ENCODE measurements at places on chromosomes 1 and 21.

GRCh38 chr1:235989105-235989504 is 75.8 kb downstream of the NID1 start:
- DNase-seq, result no peak

- no peak for DNase-seq
Measured at GRCh38 chr1:53634571-53634979, 104.4 kb downstream of the GLIS1 start.

DNA sequence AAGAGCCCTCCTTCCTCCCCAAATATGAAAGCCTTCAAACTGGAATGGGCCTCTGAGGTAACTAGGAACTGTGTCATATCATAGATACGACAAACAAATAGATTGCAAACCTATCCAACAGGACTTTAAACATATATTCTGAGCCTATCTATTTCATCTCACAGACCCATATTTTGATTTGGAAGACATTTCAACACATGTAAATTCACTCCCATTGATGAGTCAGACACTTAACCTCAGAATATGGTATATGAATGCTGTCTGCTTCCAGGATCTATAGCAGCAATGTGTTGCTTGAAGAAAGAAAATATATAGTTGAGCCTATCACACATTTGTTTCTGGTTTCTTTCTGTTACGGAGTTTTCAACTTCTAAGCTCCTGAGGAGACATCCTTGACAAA is 221.9 kb upstream of the SAMSN1 start:
- no peak for DNase-seq

GRCh38 chr1:1441002-1441888 is 5.8 kb downstream of the VWA1 start:
- no peak for DNase-seq

DNA sequence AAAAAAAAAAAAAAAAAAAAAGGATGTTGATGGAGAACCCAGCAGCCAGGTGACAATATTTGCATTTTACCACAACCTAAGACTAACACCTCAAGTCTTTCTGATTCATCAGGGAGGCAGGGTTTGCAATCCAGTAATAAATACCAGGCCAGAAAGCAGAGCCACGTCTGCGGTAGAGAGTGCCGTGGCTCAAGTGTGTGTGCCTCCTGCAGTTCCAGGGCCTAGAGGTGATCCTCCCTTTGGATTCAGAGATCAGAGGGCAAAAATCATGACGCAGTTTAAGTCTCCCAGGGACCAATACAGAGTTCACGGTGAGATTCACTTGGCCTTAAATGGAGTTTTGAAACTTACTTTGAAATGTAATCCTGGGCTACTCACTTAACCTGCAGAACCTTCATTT is 34.9 kb downstream of the TMCO4 start:
- no peak for DNase-seq

DNA sequence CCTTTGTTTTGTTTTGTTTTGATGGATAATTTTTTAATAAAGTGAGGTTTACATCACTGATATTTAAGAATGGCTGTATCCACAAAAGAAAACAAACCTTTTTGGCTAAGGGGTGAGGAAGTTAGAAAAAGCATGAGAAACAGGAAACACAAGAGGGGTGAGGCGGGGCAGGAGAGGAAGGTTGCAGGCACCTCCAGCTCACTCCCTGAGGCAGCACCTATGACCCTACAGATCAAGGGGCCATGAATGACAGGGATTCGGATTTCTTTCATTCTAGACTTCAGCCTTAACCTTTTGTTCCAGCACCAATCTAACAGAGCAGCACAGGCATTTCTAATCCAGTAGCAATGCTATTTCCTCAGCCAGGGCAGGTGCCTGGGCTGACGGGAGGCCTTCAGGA is 4.4 kb downstream of the CLCA4 start:
- no peak for DNase-seq

DNA sequence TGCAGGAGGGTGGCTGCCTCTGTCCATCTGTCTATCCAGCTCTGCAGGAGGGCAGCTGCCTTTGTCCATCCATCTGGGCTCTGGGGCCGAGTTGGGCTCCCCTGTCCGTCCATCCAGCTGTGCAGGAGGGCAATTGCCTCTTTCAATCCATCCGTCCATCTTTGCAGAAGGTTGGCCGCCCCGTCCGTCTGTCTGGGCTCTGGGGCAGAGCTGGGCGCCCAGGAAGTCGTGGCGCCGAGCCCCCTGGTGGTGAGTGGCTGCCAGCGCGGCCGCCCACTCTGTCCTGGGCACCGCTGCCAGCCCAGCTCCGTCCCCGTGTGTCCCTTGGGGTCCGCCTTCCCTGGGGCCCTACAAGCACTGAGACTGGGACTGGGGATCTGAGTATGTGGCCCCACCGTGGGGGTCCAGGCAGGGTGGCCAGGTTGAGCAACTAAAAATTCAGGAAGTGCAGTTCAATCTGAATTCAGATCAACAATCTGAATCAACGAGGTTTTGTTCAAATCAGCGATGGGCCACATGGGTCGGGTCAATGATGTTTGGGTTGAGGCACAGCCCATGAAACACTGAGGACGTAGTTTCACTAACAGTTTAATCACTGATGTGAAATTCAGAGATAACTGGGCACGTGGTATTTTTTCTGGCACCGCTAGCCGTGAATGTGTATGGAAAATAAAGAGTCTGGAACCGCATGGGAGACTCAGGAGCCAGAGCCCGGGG is 99.1 kb upstream of the ACTRT2 start:
- DNase-seq, result no peak

- DNase-seq, result no peak
Measured at GRCh38 chr1:54401799-54402198, 4.4 kb downstream of the SSBP3 start.

DNA sequence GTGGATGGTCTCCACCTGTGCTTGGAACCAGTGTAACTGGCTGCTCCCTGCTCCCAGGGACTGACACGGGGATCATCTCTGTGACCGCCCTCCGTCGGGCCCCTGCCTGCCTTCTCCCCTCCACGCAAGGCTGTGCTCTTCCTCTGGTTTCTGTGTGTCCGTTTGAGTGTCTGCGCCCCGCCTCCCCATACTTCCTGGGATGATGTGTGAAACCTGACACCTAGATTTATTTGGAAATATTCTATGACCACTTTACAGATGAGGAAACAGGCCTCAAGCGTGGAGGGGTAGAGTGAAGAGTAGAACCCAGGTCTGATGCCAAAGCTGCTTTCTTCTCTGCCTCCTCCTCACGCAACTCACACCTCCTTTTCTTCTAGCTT is 24.3 kb downstream of the LDLRAP1 start:
- no peak for DNase-seq

DNA sequence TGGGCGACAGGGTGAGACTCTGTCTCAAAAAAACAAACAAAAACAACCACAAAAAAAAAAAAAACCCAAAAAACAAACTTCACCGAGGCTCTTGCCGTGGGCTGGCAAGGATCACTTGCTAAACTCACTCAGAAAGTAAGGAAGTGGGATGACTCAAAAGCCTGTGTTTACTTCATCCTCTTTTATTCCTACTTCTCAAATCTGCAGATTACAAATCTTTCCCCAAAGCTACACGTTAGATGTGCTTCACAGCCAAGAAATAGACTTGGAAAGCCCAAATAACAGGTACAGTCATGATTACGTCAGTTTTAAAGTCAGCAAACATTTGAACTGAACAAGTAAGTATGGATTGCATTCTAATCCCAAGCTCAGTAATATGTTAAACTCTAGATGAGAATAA is 359.3 kb downstream of the ADGRL2 start:
- DNase-seq, result peak; percentile 44

DNA sequence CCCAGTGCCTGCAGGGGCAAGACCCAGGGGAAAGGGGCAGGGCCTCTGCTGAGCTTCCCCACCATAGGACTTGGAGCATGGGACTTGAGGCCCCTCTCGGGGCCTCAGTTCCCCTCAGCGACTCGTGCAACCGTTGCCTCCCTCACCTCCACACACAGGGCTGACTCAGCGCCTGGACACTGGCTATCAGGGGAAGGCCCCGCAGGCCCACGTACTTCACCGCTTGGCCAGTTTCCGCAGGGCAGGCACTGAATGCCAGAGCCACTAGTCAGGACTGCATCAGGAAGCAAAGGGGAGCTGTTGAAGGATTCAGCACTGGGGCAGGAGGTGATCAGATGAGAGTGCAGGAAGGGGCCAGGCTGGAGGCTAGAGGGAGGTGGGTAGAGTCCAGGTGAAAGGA is 15.5 kb upstream of the FAM131C start:
- no peak for DNase-seq

DNA sequence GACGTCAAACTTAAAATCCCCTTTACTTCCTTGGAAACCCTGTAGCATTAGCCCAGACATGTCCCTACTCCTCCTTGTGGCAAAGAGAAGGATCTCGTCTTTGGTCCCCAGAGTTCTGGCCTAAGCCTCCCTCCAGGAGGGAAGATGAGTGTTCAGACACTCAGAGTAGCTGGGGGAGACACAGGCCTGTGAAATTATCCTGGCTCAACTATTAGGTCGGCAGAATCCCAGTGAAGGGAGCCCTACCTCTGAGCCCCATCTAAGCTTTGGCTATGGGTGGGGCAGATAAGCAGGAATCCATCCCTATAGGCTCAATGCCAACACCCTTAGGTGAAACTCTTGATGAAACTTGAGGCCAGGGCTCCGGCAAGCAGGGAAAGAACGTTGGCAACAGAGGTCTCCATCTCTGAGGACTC is 1.7 kb upstream of the SFN start:
- no peak for DNase-seq

- DNase-seq, result no peak
Measured at GRCh38 chr1:201535046-201535918, 3.6 kb upstream of the NAV1 start.

- DNase-seq, result no peak
Measured at GRCh38 chr1:119384591-119384990, 16.0 kb downstream of the HAO2 start.

DNA sequence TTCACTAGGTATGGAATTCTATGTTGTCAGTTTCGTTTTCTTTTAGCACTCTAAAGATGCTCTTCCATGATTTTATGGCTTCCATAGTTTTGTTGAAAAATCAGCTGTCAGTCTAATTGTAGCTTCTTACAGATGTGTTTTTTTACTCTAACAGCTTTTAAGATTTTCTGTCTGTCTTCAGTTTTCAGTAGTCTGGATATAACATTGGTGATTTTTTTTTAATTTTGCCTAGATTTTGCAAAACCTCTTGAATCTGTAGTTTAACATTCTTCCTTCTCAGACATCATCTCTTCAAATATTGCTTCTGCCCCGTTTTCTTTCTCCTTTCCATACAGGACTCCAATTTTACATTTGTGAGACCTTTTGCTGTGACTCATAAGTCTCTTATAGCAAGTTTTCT is 17.9 kb upstream of the DYRK1A start:
- no peak for DNase-seq

GRCh38 chr21:32184485-32184884 is 94.4 kb downstream of the MIS18A start:
- DNase-seq, result no peak

DNA sequence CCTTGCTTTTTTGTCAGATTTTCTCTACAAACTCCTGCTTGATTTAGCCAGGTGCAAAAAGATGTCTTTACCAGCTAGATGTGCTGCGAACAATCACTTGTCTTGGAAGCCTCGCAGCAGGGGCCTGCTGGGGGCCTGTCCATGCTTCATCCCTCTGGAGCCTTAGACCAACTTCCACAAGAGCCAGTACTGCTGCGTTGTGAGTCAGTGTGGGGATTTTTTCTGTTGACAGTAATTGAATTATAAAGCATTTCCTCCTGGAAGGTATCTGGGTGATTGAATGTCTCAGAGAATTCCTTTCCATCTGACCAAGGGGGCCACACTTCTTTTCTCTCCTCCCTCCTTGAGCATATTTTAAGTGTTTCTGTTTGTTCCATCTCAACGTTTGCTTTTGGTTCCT is 40.4 kb upstream of the LDLRAP1 start:
- DNase-seq, result no peak

DNA sequence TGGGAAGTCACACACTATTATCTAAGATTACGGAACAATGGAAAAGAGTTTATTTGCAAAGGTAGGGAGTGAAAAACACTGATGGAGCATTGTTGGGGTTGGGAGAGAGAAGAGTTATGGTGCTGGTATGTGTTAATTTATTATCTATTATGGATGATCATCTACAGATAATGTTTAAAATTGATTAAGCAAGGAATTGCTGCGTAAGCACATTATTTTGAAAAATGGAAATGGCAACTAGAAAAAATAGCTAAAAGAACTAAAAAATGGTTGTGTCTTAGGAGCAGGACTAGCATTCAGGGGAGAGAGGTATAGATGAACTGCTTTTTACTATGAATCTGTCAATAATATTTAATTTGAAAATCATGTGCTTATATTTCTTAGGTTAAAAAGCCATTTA is 16.0 kb upstream of the ACOT11 start:
- DNase-seq, result no peak

DNA sequence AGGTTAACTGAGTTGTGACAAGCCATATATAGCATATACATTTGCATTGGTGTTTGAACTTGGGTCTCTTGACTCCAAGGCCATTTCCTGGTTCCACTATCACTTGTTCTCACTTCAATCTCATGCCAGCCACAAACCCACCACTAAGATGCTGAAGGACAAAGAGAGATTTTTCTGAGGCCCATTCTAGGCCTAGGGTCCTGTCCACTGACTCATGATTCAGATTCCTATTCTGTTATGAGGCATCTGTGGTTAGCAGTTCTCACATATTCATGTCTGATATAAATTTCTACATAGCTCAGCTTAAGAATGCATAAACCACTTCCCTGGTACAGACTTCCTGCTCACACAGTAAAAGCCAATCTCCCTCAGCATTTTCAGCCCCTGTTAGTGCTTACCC is 326.1 kb upstream of the BEND5 start:
- DNase-seq, result peak; percentile 32

GRCh38 chr1:205351984-205352713 is 4.6 kb downstream of the KLHDC8A start:
- no peak for DNase-seq

DNA sequence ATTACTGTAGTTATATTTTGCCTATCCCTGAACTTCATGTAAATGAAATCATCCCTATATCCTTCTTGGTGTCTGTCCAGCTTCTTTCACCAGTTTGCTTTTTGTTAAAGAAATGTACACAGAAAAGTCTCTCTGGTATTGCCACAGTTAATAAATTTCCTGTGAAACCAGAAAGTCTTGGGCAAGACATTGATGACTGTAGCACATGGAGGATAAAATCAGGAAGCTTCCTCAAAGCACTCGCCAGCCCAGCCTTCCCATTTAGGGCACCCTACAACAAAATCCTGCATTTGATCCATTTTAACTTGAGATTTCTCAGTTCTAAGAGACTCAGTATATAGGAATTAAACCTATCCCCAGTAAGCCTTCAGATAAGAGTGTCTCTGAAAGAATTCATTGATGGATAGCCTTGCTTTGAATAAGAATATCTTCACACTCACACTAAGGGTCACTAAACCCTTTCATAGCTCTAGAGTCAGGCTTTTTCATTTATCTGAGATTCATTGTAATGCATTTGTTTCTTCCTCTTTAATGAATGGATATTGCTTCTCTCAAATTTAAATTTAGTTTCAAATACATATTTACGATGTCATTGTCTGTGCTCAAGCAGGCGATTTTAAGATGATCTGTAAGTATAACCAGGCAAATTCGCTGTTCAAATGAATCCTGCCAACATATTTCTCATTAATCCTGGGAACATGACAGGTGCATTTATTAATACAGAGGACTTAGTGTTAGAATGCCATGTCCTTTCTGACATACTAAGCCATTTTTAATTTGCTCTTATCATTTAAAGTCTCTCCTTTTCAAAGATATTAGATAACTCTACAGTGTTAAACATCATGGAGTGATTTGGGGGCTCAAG is 153.1 kb downstream of the GRIK1 start:
- DNase-seq, result no peak

Data from stromal cell of bone marrow (primary cell).